ENCODE measurements at places on chromosomes 16 and 17. TPM values are rescaled to one million over a fixed set of nuclear protein-coding genes. Genes with fewer than 3 reads are reported as not detected.

GRCh38 chr17:59561042-59561441, 4.4 kb upstream of the DHX40 start:
- peaks cover 26% of the 10 kb centered on the region for H3K4me1 ChIP-seq
- peak; percentile 49 for DNase-seq
- H3K27ac ChIP-seq: no peak overlapping the region
- no peaks in the 10 kb centered on the region for H3K36me3 ChIP-seq
- H3K4me3 ChIP-seq: no peak overlapping the region
- H3K27me3 ChIP-seq: no peaks in the 10 kb centered on the region

DNA sequence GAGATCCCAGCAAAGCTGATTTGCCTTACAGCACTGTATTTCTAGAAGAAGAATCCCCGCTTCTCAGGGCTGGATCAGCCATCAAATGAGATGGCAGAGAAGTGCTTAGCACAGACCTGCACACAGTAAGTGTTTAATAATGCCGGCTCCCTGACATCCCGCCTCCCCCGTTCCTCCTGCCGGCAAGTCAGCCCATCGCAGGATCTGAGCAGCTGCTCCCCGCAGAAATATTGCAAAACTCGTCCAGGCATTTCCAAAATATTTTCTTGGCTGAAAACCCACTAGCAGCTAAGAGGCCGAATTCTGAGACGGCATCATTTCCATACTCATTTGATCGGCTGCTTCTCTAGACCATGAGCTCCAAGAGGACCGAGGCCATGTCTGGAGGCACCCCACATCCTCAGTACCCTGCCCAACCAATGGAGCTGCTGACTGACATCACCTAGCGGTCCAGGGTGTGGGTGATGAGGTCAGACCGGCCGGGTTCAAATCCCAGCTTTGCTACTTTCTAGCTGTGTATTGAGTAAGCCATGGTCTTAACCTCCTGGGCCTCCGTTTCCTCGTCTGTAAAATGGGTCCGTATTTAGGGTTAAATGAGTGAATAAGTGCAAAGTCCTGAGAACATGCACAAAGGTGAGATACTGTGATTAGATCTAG, 251.5 kb downstream of the KATNIP start:
- H3K27me3 ChIP-seq: peaks cover 7% of the 10 kb centered on the region
- H3K27ac ChIP-seq: no peak overlapping the region
- H3K36me3 ChIP-seq: no peaks in the 10 kb centered on the region
- no peaks in the 10 kb centered on the region for H3K4me1 ChIP-seq
- no peak overlapping the region for H3K4me3 ChIP-seq
- no peak for DNase-seq

DNA sequence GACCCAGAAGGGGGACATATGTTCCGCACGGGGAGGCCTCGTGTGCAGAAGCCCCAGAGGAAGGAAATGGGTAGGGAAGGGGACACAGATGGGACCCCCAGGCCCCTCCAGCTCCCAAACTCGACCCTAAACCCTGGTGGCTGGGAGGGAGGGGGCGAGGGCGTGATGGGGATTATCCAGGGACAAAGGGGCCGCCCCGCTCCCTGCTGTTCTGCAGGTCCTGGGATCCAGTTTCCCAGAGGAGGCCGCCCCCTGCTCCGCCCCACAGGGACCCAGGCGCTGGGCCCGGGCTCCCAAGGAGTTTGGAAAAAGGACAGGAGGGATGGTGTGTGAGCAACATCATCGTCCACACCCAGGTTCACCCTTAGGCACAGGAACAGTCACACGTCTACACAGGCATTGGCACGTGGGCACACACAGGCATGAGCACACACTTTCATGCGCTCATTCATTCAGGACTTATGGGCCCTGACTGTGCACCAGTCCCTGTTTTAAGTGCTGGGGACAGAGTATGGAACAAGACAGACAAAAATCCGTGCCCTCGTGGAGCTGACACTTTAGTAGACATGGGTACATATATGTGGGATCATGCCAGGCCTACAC, 12.8 kb upstream of the FBXL19 start:
- H3K4me1 ChIP-seq: peaks cover 23% of the 10 kb centered on the region
- peaks cover 2% of the 10 kb centered on the region for H3K27me3 ChIP-seq
- H3K4me3 ChIP-seq: no peak overlapping the region
- H3K36me3 ChIP-seq: no peaks in the 10 kb centered on the region
- H3K27ac ChIP-seq: no peak overlapping the region

DNA sequence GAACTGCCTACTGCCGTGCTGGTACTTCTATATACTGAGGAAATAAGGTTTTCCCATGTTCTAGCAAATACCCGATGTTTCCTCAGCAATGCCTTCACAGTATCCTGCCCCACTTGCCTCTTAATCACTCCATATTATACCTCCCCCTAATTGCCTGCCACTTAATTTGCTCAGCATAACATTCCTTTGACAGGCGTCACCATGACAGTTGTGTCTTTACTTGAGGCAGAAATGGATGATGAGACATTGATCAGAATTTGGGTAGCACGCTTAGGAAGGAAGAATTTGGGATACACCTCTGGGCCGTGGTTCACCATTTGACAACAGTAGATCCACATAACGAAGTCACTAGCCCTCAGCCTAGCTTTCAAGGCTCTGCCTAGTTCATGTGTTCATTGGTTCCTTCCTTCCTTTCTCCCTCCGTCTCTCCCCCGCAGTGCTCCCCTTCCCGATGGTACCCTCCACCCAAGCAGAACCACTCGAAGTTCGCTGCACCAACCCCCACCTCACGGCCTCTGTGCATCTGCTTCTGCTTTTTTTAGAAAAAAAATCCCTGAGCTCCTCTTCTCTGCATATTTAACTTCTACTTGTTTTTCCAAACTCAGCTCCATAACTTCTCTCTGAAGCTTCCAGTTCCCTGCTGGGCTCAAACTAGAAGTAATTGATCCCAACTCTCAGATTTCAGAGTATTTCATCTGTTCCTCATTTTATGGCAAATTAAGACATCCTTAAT, 19.4 kb downstream of the IQCK start:
- no peaks in the 10 kb centered on the region for H3K27me3 ChIP-seq
- no peak overlapping the region for H3K27ac ChIP-seq
- no peak for DNase-seq
- H3K36me3 ChIP-seq: no peaks in the 10 kb centered on the region

GRCh38 chr17:4548721-4549531, 6.3 kb downstream of the MYBBP1A start:
- no peak for DNase-seq
- H3K27ac ChIP-seq: no peak overlapping the region
- peaks cover 83% of the 10 kb centered on the region for H3K36me3 ChIP-seq
- peaks cover 9% of the 10 kb centered on the region for H3K4me1 ChIP-seq
- H3K27me3 ChIP-seq: no peaks in the 10 kb centered on the region

GRCh38 chr16:57957673-57958392, 13.1 kb downstream of the CNGB1 start:
- no peak overlapping the region for H3K27ac ChIP-seq
- no peaks in the 10 kb centered on the region for H3K36me3 ChIP-seq
- H3K4me1 ChIP-seq: peaks cover 30% of the 10 kb centered on the region
- no peak for DNase-seq
- H3K27me3 ChIP-seq: peaks cover 7% of the 10 kb centered on the region

Gene BMERB1
- 2.5 TPM for polyA plus RNA-seq

GRCh38 chr17:42422958-42423712, at the start of gene CAVIN1:
TSS of gene CAVIN1 (minus strand) at chr17:42423256. CDS start at chr17:42423097, 159 bp downstream.
- H3K36me3 ChIP-seq: no peaks in the 10 kb centered on the region
- H3K4me3 ChIP-seq: peak within 1 kb of the TSS; percentile 88
- DNase-seq: peak; percentile 90
- peak within 1 kb of the TSS; percentile 7 for H3K27ac ChIP-seq
- no peaks in the 10 kb centered on the region for H3K27me3 ChIP-seq

DNA sequence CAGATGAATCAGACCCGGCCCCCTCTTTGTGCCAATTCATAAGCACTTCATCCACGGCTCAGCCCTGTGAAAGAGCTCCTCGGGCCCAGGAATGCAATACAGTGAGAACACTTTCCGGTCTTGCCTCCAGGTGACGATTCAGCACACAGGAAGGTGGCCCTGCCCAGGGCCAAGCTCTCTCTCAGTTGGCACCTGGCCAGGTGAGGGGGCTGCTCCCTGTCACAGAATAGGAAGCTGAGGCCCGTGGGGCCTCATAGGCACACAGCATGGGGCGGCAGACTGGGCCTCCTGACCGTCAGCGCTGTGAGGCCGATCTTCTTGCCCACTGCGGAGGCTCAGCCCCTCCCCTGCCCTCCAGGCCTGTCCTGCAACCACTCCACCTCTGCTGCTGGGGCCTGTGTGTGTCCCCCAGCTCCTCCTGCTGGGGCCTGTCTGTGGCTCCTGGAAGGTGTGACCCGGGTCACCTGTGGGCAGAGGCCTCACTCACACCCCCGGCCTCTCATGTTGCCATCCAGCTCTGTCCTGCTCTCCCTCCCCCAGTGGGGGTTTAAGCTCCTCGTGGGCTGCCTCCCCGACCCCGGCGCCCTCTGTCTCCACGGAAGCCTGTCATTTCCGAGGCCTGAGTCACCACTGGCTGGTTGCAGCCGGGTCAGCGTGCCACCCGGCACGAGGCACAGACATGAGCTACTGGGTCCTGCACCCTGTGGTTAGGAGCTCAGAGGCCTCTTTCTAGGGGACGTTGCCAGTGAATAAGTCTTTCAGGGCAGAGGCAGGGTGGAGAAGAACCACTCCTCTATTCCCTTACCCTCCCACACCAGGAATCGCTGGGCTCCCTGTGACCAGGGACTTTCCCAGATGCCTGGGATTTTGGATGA, 114.4 kb downstream of the SEC14L1 start:
- no peaks in the 10 kb centered on the region for H3K36me3 ChIP-seq
- peaks cover 6% of the 10 kb centered on the region for H3K27me3 ChIP-seq
- no peak overlapping the region for H3K27ac ChIP-seq
- H3K4me1 ChIP-seq: peaks cover 32% of the 10 kb centered on the region

Gene RRAD
- polyA plus RNA-seq: 1.1 TPM

- peaks cover 21% of the 10 kb centered on the region for H3K27me3 ChIP-seq
- no peak overlapping the region for H3K27ac ChIP-seq
- no peak overlapping the region for H3K4me3 ChIP-seq
- H3K36me3 ChIP-seq: no peaks in the 10 kb centered on the region
- DNase-seq: no peak
Observed at GRCh38 chr16:11417487-11417886, 72.2 kb downstream of the RMI2 start.

GRCh38 chr17:80868022-80868609, 123.5 kb upstream of the CHMP6 start:
- H3K27me3 ChIP-seq: no peaks in the 10 kb centered on the region
- DNase-seq: no peak
- H3K36me3 ChIP-seq: peaks cover 9% of the 10 kb centered on the region
- no peak overlapping the region for H3K27ac ChIP-seq

GRCh38 chr17:68870161-68870826, 84.9 kb downstream of the ABCA8 start:
- H3K27ac ChIP-seq: no peak overlapping the region
- DNase-seq: no peak
- H3K4me3 ChIP-seq: no peak overlapping the region
- 0 out of 2 replicates have a peak, but pooled peaks cover 6% of the 10 kb centered on the region for H3K4me1 ChIP-seq
- no peaks in the 10 kb centered on the region for H3K27me3 ChIP-seq

DNA sequence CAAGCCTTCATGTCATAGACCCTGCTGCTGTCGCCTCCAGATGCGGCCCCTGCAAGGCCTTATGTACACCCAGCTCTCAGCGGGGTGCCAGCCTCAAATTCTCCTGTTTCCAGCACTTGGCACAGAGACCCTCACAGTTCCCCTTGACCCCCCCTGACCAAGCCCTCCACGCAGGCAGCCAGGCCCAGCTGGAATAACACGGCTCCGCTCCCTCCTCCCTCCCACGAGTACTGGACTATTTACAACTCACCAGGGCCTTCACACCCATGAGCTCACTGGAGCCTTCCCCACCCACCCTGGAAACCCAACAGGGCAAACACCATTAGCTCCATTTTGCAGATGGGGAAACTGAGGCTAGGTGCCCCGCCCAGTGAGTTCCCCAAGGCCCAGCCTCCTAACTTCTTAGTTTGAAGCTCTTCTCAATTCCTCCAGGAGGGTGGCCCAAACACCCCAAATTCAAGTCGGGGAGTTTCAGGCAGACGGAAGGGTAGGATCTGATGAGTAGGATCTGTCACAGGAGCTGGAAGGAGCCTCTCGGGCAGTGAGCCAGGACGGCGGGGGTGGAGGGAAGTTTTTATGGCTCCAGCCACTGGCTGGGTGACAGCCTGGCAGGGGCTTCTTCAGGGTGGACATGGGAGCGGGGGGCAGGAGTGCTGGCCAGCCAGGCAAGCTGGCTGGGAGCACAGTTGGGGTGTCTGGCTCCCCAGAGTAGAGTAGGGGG, 17.5 kb upstream of the DLX4 start:
- H3K36me3 ChIP-seq: no peaks in the 10 kb centered on the region
- H3K4me3 ChIP-seq: no peak overlapping the region
- H3K27ac ChIP-seq: no peak overlapping the region
- peaks cover 30% of the 10 kb centered on the region for H3K4me1 ChIP-seq

Gene SULT1A2
- 33.0 TPM for polyA plus RNA-seq
